ENCODE measurements at places on chromosomes 5 and 9.

DNA sequence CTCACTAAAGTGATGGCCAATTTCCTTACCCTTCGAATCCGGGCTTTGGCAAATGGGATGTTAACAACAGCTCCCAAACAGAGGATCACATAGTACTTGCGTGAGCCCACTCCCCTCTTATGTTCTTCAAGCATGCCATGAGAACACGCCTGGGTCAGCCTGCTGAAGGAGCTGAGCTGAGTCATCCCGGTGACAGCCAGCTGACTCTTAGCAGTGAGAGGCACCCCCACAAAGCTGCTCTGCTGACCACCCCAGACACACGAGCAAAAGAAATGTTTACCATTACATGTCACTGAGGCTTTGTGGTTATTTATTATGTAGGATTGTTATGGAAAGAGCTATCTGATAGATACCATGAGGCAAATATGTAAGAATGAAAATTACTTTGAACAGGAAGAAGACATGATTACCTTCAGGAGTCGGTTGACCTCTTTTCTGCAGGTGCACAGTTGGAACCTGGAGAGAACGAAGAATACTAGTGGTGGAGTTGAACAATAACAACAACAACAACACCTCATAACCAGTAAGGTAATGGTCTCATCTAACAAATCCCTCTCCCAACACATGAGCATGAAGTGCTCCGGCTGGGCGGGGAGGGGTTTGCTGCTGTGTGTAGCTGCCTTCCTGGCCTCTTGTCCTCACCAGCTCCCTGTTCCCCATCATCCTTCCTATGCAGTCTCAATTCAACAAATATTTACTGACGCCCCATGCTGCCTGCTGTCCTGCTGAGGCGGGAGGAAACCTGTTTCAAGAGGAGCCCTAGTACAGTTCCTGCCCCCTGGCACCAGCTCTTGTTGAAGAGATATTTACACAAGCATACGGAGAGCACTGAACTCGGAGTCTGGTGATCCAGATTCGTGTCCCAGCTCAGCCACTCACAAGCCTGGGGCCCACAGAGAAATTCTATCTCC lies 69.4 kb upstream of the LHFPL2 start:
- DNase-seq = peak; percentile 45

- DNase-seq = peak; percentile 17
Observed at GRCh38 chr5:1386274-1386717, 41.4 kb upstream of the CLPTM1L start.

DNA sequence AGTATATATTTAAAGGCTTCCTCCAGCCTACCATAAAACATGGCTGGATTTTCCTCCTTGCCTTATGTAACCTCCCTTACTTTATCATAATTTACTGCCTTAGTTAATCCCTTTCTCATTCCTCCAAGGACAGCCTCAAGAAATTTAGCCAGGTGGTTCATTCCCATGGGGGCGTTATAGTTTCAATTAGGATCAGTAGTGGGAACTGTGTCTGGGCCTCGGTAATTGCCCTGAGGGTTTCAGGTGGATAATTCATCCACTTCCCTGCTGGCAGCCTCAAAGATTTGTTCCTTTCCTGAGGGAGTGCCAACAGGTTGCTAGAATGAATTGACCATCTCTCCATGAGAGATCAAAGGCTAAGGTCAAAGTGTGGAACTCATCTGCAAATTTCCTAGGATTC lies 4.3 kb upstream of the GM2A start:
- no peak for DNase-seq

GRCh38 chr5:54206580-54207229 lies 103.7 kb downstream of the ARL15 start:
- DNase-seq = no peak

GRCh38 chr5:128537221-128537999 lies 635 bp downstream of the FBN2 start:
- peak; percentile 55 for DNase-seq

GRCh38 chr9:8907868-8908267 lies 1108.3 kb upstream of the DMAC1 start:
- no peak for DNase-seq

DNA sequence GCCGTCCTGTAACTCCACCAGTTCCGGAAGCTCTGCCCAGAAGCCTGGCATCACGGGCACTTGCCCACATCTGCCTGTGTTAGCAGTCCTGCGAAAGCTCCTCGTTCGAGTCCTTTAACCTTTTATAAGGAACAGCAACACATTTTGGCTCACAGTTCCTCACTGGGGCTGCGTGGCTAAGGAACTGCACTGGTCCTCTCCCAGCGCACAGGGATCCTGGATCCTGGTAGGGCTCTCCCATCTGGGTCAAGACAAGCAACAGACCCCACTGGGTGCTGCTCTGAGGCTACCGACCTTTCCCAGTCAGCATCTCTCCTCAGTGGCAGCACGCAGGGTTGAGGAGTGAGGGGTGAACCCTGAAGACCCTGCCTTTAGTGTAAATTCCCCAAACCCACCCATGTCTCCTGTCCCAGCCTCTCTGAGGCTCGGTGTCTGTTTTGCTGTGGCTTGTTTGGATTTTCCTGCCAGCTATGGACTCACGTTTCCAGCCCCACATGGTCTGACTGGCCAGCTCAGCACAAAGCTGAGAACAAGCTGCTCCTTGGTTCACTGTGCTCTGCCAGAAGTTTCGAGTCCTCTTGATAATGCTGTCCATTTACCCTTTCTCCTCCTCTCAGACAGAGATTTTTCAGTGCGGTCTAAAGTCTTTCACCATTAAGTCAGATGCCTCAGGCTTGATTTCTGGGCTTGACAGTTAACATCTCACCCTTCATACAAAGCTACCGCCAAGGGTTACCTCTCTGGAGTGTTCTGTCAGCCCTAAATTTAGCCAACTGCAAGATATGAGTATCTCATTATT lies 80.0 kb downstream of the AK8 start:
- DNase-seq = peak; percentile 41

DNA sequence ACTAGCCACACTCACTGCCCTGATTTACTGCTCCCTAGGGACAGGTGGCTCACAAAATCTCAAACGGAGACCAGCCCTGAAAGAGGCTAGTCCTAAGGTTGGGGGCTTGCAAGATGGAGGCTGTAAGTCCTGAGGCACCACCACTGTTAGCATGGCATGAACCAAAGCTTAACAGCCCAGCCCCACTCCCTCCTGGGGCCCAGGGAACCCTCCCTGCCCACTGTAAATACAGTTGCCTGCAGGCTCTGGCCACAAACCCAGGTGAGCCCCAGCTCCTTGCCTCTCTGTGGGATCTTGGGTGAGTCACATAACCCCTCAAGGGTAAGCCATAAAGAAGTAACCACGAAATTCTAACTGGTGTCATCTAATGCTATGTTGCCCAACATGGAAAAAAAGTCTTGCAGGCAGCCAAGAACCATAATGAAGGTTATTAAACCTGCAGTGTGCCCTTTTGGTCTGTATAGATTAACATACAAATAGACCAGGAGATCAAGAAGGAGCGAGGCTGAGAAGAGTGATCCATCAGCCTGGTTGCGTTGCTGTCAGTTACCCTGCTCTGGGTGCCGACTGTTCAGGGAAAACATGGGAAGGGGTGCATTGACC lies 1.7 kb upstream of the POMT1 start:
- DNase-seq = peak; percentile 70

DNA sequence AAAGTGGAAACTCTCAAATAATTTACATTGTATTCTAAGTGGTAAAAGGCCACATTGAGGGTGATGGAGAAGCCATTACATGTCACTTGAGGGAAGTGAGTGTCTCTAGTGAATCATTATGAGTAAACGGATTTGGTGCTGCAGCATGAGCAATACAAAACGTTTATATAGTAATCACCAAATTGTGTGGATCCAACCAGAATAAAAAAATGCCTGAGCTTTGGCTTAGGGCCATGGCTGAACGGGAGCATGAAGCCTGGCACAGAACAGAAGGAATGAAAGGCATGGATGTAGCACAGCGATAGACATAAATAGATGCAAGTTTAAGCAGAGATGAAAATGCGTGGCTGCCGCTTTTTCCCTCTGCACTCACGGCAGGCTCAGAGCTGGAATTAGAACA lies 58.3 kb downstream of the PTTG1 start:
- peak; percentile 86 for DNase-seq

GRCh38 chr9:136011703-136012496 lies 50.7 kb upstream of the UBAC1 start:
- DNase-seq = no peak

GRCh38 chr5:156363861-156364260 lies 36.9 kb downstream of the SGCD start:
- DNase-seq = no peak

DNA sequence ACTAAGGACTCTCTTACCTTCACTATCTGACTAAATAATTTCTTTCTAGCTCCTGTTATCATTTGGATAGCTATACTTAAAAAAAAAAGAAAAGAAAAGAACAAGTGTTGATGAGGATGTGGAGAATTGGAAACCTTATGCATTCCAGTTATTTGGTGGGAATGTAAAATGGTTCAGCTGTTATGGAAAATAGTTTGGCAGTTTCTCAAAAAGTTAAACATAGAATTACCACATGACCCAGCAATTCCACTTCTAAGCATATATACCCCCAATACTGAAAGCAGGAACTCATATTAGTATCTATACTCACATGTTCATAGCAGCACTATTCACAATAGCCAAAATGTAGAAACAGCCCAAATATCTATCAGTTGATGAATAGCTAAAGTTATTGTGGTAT lies 61.1 kb downstream of the GNA14 start:
- DNase-seq = no peak

- DNase-seq = no peak
Observed at GRCh38 chr9:35619800-35620158, 1.6 kb upstream of the CD72 start.

- peak; percentile 44 for DNase-seq
Observed at GRCh38 chr5:84290161-84290560, 94.5 kb downstream of the EDIL3 start.

- no peak for DNase-seq
Observed at GRCh38 chr5:3122216-3122615, 370.7 kb upstream of the IRX2 start.

DNA sequence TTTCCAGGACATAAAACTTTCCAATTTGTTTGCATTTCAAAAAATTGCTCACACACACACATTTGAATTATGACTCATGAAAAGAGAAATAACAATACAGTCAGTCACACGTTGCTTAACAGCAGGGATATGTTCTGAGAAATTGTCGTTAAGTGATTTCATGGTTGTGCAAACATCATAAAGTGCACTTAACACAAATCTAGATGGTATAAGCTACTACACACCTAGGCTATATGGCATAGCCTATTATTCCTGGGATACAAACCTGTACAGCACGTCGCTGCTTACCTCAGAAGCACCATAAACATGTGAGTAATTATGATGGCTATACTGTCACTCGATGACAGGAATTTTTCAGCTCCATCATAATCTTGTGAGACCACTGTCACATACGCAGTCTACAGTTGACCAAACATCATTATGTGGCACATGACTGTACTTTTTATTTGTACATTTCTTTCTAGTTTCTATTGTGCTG lies 378.2 kb downstream of the ACTL7B start:
- DNase-seq = peak; percentile 82

DNA sequence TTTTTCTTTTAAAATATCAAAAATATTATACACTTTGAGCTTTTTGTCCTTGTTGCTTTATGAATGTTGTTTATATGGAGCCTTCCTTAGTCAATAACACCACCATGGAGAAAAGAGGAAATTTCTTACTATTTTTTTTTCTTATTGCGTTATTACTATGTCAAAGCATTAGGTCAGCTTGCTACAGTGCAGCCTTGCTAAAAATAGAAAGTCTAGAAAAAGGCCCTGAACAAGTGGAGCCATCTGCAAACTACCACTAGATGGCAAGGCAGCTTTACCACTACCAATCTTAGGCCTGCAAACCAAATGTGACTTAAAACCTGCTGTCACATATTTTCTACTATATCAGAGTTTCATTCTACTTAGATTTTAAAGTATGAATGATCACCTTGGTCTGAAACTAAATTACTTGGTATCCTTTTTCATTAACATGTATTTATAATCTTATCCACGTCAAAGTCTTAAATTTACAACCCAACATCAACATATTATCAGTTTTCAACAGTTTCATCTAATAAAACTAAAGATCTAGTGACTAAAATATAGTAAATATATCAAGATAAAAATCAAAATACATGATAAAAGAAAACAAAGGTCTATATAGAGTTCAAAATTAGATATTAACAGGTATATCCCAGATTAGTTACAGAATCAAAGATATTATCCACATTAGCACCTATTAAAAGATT lies 113.1 kb upstream of the ACOT12 start:
- peak; percentile 82 for DNase-seq

Measured in EL (cell line).